ENCODE measurements at places on chromosomes 16 and 17.

DNA sequence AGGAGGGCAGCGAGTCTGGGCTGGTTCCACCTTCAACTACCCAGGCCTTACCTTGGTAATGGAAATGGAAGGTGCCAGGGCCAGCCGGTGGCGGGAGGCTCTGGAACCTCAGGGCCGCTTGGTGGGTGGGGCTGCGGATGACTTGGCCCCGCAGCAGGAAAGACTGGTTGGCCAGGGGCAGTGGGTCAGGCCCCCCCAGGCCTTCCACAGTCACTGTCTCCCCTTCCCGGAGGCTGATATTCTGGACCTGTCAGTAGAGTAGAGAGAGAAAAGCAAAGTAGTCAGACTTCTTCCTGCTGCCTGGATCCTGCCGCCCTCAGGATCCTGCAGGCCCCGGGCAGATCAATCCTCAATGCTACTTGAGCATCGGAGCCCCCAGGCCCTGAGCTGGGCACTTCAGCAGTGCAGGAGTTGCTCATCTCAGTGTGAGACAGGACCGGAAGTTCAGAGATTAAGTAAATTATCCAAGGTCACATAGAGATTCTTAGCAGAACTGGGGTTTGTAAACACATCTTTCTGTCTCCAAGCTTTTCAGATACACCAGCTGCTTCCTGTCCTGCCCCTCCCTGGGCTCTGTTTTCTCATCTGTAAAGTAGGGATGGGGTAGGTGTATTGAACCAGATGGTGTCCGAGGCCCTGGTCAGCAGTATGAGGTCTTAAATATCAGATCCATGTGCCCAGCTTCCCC, 18.5 kb upstream of the PHF12 start:
- no peak for DNase-seq

GRCh38 chr17:40793832-40794231, 5.9 kb downstream of the KRT28 start:
- no peak for DNase-seq

GRCh38 chr16:78732696-78733095, 633.2 kb downstream of the WWOX start:
- DNase-seq: no peak

DNA sequence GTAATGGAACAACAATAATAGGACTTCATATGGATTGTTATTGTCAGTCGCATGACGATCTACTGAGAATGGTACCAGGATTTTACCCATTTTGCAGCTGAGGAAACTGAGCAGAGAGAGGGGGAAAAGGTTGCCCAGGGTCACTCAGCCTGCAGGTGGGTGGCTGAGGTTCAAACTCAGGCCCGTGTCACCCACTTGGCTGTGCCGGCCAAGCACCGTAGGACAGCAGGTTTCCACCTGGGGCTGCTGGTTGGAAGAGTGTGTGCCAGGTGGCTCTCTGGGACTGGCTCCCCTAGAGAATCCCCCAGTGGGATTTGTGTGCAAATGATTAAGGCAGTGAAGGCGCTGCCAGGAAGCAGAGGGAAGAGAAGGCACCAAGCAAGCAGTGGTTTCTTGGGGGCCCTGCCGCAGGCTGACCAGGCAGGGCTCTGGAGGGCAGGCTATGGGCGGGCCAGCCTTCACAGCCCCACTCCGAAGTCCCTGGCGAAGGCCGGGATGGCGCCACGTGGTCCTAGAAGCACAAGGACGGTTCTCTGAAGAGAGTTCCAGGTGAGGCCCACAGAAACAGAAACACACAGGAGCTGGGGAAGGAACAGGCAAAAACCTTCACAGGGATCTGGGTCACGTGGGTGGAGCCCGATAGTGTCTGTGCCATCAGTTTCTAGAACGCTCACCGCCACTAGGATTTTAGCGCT, 163.5 kb downstream of the IRF8 start:
- DNase-seq: no peak

DNA sequence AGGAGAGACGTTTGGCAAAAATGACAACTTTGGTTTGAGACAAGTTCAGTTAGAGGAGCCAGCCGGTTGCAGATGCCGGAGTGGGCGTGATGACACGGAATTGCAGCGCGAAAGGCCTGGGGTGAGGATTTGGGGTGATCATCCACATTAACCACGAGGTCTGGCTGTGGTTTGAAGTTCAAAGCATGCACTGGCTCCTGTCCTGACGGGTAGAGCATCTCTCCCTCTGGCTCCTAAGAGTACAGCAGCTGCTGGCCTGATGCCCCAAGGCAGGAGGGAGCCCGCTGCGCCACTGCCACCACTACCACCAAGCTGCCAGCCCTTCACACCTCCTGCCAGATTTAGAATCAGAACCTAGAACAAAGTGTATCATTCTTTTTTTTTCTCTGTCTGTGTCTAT, 3.7 kb downstream of the RHBDL3 start:
- DNase-seq: no peak

- no peak for DNase-seq
Observed at GRCh38 chr17:56434610-56435009, 158.9 kb upstream of the NOG start.

DNA sequence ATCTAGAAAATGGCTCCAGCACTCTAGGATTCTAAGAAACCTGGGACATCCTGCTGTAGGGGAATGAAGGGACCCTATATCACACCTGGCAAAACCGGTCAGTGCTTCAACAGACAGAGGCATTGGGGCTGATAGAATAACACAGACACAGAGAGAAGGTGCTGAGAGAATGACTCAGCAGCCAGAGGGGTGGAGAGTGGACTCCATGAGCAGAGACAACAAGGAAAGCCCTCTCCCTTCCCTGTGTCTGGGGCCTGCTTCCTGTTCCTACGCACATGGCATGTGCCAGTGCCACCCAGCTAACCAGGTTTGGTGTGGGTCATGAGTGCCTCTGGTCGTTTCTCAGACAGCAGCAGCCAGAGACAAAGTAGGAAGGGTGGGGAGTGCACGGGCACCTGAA, 140.3 kb downstream of the CCT6B start:
- DNase-seq: no peak

GRCh38 chr16:726438-727290, at the start of the genes CCDC78 and HAGHL:
Gene CCDC78 (minus strand): TSS chr16:726443. CDS start chr16:726367, 76 bp downstream.
Gene HAGHL (plus strand): TSS chr16:727106. CDS start chr16:727510, 404 bp downstream.
- no peak for DNase-seq

DNA sequence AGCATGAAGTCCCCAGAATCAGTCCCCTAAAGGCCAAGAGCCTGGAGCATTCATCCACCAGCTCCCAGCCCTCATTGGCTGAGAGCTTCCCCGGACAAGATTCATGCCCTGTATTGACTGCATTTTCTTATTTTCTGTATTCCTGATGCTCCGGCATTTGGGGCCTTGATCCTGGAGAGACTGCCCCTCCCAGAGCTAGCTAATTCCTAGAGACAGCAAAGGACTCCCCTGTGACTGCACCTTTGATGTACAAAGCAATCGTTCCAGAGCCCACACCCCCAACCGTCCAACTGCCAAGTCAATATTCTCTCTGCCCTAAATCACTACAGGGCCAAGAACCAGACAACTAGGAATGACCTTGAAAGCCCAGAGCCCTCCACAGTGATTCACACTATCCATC, 93.4 kb upstream of the CDH5 start:
- no peak for DNase-seq

DNA sequence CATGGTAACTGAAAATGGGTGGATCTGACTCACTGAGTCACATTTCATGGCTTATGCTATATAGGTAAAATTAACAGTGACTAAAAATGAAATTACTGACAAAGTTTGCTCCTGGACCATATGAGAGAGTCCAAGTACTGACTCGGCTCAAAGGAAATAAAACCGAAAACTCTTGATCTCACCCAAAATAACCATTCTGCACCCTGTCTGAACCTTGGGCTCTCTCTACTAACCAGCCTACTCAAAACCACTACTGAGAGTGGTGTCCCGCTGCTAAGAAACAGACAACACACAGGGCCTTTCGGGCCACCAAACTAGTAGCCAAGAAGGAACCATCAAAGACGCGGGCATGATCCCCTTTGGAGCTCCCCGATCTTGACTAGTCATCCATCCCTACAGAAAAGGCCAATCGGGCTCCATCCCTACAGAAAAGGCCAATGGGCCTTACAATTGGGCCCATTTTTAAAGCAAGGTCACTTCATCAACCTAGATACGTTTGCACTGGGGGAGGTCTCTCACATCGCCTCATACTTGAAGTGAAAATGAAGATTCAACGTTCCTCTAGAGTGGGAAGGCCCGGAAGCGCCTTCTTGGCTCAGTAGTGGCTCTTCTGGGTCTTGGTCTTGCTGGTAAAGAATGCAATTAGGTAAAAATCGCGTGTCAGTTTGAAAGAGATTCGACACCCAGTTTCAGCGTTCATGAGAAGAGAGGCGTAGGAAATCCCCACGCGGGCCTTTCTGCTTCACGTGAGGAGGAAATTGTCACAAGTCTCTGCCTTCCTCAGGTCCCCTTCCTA, 720 bp upstream of the ZPBP2 start:
- DNase-seq: no peak

GRCh38 chr17:36183001-36183971, 6.8 kb upstream of the TBC1D3B start:
- DNase-seq: peak; percentile 70
